ENCODE measurements at places on chromosomes 12 and 14.

GRCh38 chr14:91144425-91145145 is 30.7 kb downstream of the DGLUCY start:
- no peak for DNase-seq

- no peak for DNase-seq
Measured at GRCh38 chr12:116598311-116599284, 39.4 kb downstream of the MAP1LC3B2 start.

- no peak for DNase-seq
Measured at GRCh38 chr14:39398382-39398781, 33.9 kb downstream of the FBXO33 start.

DNA sequence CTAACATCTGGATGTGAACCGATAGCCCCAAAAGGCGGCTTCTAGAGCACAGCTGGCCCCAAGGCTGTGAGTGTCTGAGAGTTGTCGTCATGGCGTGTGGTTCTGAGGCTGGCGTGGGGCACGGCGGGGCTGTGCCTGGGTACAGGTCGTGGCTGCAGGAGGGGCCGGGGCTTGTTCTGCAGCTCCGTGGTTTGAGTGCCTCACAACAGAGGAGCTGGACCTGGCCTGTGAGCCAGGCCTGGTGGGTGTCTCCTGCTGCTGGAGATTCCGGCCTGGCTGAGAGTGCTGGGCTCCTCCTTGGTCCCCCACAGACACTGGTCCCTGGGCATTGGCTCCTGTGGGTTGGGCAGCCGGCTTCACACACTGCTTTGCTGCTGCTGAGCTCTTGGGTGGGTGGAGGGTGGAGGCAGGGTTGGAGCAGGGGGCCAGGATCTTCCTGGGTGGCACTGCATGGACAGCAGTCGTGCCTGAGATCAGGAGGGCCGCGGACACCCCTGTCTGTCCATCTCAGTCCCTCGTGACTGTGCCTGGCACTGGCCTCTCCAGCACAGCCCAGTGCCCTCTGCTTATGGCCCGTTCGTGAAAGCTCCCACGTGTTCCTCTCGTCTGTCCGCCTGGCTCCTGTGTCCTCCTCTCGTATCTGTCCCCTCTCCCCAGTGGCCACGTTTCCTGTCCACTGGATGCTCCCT is 31.8 kb upstream of the TEX22 start:
- no peak for DNase-seq

- DNase-seq, result no peak
Measured at GRCh38 chr14:74710480-74710879, 2.4 kb downstream of the AREL1 start.

DNA sequence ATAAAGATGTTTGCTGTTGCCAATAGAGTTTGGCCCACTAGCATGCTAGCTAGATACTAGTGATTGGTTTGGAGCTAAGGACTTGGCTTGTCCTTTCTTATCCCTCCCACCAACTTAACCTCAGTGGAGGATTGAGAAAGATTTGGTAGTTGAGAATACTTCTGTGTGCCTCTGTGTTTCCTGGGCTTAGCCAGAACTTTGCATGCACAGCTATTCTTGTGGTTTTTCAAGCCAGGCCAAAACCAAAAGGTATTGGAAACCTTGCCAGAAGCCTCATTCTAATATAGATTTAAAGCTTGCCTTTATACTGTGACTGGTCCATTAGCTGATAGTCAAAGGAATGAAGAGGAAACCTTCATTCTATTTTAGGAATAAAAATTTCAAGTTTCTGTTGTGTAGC is 188.5 kb downstream of the CCDC91 start:
- DNase-seq, result no peak

DNA sequence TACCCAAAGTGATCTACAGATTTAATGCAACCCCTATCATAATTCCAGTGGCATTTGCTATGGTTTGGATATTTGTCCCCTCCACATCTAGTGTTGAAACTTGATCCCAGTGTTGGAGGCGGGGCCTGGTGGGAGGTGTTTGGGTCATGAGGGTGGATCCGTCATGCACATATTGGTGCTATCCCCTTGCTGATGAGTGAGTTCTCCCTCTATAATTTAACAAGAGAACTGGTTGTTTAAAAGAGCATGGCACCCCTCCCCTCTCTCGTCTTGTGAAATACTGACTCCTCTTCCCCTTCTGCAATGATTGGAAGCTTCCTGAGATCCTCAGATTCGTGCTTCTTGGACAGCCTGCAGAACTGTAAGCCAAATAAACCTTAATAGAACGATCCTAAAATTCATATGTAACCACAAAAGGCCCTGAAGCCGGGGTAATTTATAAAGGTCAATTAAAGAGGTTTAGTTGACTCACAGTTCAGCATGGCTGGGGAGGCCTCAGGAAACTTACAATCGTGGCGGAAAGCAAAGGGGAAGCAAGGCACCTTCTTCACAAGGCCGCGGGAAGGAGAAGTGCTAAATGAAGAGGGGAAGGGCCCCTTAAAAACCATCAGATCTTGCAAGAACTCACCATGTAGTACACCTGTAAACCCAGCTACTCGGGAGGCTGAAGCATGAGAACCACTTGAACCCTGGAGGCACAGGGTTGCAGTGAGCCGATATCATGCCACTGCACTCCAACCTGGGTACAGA is 41.2 kb downstream of the SLC39A9 start:
- no peak for DNase-seq

DNA sequence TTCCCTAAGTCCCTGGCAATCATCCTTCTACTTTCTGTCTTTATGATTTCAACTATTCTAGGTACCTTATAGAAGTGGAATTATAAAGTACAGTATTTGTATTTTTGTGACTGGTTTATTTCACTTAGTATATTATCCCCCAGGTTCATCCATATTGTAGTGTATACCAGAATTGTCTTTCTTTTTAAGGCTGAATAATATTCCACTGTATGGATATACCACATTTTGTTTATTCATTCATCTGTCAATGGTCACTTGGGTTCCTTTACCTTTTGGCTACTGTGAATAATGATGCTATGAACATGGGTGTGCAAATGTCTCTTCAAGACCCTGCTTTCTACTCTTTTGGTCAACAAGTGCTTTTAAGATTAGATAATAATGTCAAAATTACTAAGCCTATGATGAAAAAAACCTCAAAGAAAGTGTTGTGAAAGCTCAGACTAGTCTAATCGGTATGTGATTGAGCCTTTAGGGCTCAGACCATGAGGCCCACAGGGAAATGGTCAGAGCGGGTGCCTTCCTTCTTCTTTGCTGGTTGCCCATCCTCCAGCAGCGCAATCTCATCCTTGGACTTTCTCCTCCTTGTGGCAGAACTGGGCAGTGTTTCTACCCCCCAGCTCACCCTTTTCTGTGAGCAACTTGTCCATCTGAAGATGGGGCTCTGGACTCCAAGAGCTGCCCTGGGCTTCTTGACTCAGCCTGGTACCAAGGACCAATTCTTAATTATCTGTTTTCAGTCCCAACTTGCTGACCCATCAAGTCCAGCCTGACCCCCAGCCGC is 105.4 kb downstream of the TTC8 start:
- no peak for DNase-seq

GRCh38 chr12:23803540-23803939 is 145.9 kb downstream of the SOX5 start:
- DNase-seq, result no peak

- no peak for DNase-seq
Measured at GRCh38 chr12:32534698-32535097, 135.3 kb downstream of the FGD4 start.

DNA sequence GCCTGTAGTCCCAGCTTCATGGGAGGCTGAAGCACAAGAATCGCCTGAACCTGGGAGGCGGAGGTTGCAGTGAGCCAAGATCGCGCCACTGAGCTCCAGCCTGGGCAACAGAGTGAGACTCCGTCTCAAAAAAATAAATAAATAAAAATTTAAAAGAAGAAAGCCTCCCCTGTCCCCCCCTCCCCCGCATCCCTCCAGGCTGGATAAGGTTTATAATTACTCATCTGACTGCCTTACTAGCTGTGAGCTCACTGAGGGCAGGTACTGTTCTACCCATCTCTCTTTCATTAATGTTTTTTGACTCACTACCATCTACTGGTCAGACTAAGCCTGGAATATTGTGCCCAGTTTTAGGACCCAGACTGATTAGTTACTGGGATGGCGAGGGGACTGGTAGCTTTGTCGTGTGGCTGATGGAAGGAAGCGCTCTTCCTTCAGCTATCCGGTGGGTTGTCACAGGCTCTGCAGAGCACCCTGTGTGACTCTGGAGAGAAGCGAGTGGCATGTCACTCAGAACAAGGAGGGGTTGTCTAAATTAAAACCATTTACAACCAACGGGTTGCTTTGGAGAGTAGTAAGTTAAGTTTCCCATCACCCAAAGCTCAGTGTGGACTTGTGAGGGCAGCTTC is 16.9 kb downstream of the EVL start:
- no peak for DNase-seq

- DNase-seq, result no peak
Measured at GRCh38 chr12:102390068-102390467, 90.3 kb downstream of the IGF1 start.

DNA sequence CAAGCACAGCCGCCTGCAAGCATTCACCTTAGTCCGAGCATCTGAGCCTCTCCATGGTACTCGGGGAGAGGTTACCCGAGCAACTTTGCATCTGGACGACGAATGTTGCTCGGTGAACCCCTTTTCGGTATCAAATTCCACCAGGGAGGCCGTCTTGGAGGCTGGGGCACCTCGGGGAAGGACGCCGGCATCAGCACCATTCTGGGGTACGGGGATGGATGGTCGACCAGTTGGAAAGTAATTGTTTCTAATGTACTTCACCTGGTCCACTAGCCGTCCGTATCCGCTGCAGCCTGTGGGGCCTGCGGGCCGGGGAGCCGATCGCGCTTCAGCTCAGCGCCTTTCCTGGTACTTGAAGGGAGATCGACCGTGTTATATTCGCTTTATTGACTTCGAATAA is 161.7 kb upstream of the RTL1 start:
- no peak for DNase-seq

DNA sequence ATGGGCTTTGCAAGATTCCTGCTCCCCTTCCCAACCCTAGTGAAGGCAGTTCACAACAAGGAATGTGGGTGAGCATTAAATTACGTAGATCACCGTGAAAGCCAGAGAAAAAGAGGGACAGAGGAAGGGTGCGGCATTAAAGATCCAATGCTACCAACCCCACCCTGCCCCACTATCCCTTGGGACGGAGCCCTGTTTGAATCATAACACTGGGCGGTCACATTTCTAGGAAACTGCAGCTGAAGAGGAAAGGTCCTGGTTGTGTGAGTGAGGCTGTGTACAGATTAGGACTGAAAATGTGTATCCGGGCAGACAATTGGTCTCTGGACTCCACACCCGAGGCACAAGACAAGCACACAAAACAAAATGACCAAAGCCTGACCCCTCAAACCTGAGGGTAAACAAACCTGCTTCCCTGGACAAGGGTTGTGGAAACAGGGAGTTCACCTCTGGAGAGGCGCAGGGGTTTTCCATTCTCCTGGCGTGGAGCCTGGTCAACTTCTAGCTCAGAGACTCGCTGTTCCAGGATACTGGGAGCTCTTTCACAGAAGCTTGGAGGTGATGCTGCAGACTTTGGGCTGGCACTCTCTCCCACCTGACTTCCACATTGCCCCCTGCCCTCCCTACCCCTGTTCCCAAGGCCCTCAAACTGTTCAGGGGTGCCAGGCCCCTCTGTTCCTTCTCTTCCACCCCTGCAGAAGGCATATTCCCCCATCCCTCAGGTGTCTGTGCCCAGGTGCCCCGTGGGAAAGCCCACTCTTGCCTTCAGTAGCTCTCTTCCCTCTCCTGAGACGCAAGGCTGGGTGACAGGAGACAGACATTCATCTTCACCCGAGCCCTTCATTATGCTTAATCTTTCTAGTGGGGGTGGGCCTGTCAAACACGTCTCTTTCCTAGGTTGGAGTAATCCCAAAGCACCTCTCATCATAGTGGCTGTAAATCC is 16.5 kb downstream of the NINJ2 start:
- no peak for DNase-seq

GRCh38 chr14:66015071-66015780 is 470.9 kb upstream of the CCDC196 start:
- no peak for DNase-seq

DNA sequence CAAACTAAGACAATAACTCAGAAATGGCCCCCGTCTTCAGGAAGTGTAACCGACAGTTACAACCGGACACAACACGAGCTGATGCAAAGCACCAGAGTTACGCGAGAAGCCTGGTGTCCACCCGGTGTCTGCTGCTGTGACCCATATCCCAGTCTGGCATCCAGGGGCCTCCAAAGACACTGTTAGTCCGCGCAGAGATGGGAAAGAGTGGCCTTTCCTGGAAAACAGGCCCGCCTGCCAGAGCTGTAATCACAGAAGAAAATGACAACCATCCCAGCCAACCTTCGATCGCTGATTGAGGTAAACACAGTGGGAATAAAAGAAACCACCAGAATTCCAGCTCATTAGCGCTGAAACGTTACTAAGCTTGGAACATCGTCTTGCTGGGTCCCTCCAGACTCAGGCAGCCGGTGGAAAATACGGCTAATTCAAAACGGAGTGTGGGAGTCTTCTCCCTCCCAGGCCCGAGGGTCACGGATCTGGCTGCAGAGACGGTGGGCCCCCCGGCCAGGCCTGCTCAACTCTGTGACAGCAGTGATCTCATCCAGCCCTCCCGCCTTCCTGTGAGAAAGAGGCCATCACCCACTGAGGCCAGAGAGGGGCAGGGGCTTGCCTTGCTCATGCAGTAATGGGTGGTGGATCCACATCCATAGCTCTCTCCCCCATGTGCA is 273.9 kb upstream of the RTL1 start:
- DNase-seq, result no peak

- no peak for DNase-seq
Measured at GRCh38 chr12:71432936-71433335, 6.7 kb upstream of the LGR5 start.

- no peak for DNase-seq
Measured at GRCh38 chr12:42091769-42092168, 52.9 kb downstream of the GXYLT1 start.

GRCh38 chr14:68571114-68571591 is 221.7 kb downstream of the ZFP36L1 start:
- no peak for DNase-seq

- DNase-seq, result no peak
Measured at GRCh38 chr12:122870867-122871664, 24.9 kb downstream of the VPS37B start.

DNA sequence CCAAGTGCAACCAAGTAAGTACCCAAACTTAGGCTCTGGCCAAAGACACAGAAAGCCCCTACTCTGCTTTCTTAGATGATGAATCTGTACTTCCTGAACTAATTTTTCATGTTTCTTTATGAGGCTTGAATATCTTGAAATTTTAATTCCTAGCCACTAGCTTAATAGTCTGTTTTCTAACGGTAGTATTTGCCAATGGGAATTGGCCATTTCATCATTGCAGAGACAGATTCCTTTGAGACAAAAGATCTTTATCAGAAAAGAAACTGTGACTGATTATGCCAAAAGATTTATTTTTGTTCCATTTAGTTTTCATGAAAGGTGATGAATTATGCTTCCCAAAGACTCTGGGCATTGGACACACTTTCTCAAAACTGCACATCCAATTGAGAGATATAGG is 48.7 kb downstream of the DAD1 start:
- DNase-seq, result no peak

DNA sequence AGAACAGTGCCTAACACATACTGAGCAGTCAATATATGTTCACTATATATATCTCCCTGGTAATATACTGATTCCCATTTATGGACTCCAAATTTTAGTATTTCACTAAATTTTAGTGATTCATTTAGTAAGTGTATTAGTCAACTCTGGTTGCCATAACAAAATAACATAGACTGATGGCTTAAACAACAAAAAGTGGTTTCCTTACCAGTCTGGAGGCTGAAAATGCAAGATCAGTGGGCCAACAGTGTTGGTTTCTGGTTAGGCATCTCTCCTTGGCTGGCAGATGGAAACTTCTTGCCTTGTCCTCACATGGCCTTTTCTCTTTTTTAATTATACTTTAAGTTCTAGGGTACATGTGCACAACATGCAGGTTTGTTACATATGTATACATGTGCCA is 28.7 kb downstream of the SIX6 start:
- DNase-seq, result no peak

Measured in CD4-positive, alpha-beta T cell treated with Interferon gamma for 1 hour (primary cell).